NCI-H1105 treated with DMSO at 0.1 percent for 48 hours (cell line): ENCODE measurements at places on chromosomes 5 and 9.
A peak's percentile ranks its signal among the peaks of the same experiment; 100 is the strongest.

- no peak for DNase-seq
These were observed 224.8 kb downstream of the MEF2C start for GRCh38 chr5:88657906-88658775.

- DNase-seq, result no peak
These were observed 126.2 kb upstream of the PCA3 start for GRCh38 chr9:76638001-76638400.

GRCh38 chr9:137029058-137029936 lies 1.3 kb upstream of the ABCA2 start:
- peak; percentile 8 for DNase-seq

- no peak for DNase-seq
These were observed 119.0 kb downstream of the ENTREP1 start for GRCh38 chr9:69444021-69444420.

GRCh38 chr5:177363565-177363964 lies 5.8 kb downstream of the RGS14 start:
- no peak for DNase-seq

- DNase-seq, result no peak
These were observed 9.5 kb downstream of the OTP start for GRCh38 chr5:77628840-77629508.

GRCh38 chr9:79352322-79352721 lies 219.4 kb upstream of the TLE4 start:
- DNase-seq, result no peak

DNA sequence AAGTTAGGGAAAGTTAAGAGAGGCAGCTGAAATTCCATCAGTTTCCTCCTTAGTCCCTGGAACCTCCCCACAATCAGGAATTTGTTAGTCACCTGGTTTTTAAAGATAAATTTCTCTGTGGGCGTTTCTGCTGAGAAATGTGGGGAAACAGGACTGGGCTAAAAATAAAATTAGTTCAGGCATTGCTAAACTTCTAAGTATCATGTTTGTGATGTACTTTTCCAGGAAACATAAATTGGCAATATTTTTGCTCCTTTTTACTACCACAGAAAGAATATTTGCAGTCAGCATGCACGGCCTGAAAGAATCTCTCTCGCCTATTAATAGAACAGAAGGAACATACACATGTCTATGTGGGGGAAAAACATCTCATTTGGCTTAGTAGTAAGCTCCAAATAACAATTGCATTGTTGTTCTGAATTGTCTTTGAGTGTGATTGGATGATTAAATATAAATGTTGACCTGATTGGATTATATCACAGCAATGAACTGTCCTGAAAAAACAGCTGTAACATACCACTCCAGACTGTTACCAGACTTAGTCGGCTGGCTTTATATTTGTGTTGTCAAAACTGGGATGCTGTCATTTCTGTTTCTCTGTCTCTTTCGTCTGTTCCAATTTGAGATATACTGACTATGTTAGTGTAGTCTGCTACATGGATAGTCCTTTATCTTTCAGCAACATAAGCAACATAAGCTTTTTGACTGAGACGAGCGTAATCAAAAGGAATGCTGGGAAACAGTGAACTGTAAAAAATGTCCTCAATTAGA lies 12.9 kb downstream of the TJP2 start:
- no peak for DNase-seq

- no peak for DNase-seq
These were observed 1.8 kb downstream of the EEIG1 start for GRCh38 chr9:127979015-127979332.

DNA sequence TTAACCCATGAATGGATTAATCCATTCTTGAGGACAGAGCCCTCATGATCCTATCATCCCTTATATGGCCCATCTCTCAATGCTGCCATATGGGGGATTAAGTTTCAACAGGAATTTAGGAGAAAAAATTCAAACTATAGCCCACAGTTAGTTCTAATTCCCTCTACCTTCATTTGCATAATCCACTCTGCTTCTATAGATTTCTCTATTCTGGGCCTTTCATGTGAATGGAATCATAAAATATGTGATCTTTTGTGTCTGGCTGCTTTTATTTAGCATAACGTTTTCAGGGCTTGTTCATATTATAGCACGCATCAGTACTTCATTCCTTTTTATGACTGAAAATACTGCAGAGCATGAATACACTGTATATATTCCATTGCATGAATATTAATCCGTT lies 55.4 kb downstream of the CTSL start:
- DNase-seq, result no peak

- no peak for DNase-seq
These were observed 74.1 kb downstream of the SERINC5 start for GRCh38 chr5:80181618-80182211.

- no peak for DNase-seq
These were observed 523.6 kb upstream of the WWC1 start for GRCh38 chr5:167767795-167768194.

GRCh38 chr5:55577353-55578060 lies 42.7 kb upstream of the PLPP1 start:
- peak; percentile 51 for DNase-seq

DNA sequence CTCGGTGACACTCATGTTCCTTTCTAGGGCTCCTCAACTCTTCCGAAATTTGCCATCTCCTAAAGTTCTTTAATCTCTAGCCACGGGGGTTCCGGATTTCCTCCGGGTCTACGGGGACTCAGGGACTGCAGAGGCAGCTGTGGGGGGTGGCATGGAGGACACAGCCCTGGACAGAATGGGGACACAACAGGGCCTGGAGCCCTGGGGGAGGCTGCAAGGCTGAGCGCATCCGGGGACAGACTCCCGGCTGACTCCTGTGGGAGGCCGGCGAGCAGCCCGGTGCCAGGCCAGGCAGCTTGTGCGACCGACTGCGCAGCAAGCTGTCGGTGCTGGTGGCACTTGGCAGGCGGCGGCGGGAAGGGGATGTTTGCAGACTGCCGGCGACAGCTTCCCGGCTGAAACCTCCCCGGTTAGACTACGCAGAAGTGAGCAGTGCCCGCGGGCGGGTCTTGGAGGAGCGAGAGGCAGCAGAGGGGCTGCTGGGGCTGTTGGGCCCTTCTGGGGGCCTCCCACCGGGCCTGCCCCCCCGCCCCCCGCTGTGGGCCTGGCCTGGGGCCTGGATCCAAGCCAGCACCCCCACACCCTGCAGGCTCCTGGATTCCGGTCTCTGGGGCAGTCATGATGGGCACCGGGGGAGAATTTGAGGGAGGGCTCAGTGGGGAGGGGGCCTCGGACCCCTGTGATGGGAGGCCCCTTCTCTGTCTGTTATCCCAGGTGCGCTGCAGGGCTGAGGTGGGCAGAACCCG lies 28.7 kb upstream of the UBAC1 start:
- no peak for DNase-seq

DNA sequence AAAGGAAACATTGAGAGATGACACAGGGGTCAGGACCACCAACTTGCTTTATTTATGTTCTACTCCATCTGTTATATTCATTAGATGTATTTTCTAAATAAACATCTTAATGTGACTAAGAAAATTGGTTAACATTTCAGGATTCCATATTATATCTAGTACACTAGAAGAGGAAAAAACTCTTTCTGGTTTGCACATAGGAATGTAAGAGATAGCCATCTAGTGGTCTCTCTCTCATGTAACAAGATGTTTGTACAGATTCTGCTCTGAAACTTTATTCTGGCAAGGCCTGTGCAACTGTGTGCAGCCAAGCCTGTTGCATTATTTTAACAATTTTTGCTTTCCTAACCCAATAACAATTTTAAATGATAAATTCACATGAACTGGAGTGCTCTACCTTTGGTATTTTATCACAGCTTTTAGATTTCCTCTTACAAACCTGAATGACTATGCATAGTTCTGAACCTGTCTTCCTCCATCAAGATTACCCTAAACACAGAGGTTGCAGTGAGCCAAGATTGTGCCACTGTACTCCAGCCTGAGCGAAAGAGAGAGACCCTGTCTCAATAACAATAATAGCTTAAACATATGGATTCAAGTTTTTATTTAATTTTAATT lies 148.2 kb downstream of the GIN1 start:
- peak; percentile 21 for DNase-seq

DNA sequence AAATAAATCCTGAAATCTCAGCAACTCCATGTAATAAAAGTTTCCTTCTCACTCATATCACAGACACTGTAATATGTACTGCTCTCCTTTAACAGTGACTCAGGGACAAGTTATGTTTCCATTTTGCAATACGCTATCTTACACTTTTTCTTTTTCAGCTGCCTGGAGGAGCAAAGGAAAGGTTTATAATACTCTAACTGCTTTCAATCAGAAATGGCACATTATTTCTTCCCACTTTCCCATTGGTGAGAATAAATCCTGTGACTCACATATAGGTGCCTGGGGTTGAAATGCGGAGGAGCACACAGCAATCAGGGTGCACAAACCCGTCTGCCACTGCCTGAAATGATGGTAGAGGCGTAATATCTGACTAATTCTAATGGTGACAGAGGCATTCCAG lies 186.6 kb downstream of the HINT1 start:
- DNase-seq, result no peak

GRCh38 chr9:126053913-126054312 lies 272.7 kb upstream of the MVB12B start:
- no peak for DNase-seq

GRCh38 chr9:124395826-124396225 lies 19.4 kb downstream of the PSMB7 start:
- DNase-seq, result no peak

GRCh38 chr5:91484662-91485061 lies 101.5 kb upstream of the ARRDC3 start:
- no peak for DNase-seq

- DNase-seq, result no peak
These were observed 52.4 kb downstream of the USP20 start for GRCh38 chr9:129887334-129888292.

- no peak for DNase-seq
These were observed 46.8 kb upstream of the CLPTM1L start for GRCh38 chr5:1391691-1392090.

GRCh38 chr9:89635816-89636215 lies 31.0 kb downstream of the GADD45G start:
- DNase-seq, result peak; percentile 51

GRCh38 chr5:166166071-166166470 lies 2125.4 kb upstream of the WWC1 start:
- no peak for DNase-seq

GRCh38 chr5:172910828-172911627 lies 48.2 kb upstream of the RPL26L1 start:
- no peak for DNase-seq

- peak; percentile 81 for DNase-seq
These were observed 3.8 kb upstream of the ORM1 start for GRCh38 chr9:114319147-114319546.

DNA sequence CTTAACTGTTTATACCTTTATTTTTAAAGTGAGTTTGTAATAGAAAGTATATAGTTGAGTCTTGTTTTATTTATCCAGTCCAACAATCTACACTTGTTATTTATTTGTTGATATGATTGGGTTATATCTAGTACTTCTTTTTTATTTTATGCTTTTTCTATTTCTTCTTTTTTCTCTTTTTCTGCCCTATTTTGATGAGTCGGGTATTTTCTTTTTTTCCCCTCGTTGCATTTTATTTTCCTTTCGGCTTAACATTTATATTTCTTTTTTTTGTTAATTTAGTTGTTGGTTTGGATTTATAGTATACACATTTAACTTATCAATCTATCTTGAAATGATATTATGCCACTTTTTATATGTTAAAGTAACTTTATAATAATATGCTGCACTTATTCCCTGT lies 111.7 kb upstream of the IZUMO3 start:
- no peak for DNase-seq

DNA sequence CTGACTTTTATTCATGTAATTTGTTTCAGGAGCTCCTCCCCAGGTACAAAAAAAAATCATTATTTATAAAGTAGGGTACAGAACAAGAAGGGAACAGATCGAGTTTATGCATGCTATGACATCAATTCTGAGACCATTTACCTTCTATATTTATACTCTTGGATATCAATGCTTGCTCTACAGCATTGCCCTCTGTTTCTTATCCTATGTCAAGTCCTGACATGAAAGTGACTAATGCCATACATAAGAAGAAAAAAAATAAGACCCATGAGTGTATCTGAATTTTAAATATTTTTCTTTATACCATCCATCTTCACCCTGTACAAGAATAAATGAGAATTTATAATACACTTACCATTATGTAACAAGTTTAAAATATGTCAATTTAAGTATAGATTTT lies 2016.3 kb upstream of the CDH9 start:
- DNase-seq, result no peak

GRCh38 chr5:171308453-171309275 lies at the start of gene TLX3:
TLX3 (plus strand) TSS chr5:171309248; CDS start chr5:171309366, 118 bp downstream.
- no peak for DNase-seq

GRCh38 chr5:39526914-39527477 lies 102.2 kb upstream of the DAB2 start:
- no peak for DNase-seq

GRCh38 chr5:100306000-100306399 lies 229.2 kb upstream of the FAM174A start:
- DNase-seq, result no peak

- no peak for DNase-seq
These were observed 112.3 kb downstream of the SMARCA2 start for GRCh38 chr9:2127486-2127885.

GRCh38 chr9:111895996-111896941 lies at the start of gene UGCG:
UGCG (plus strand) TSS chr9:111896814; CDS start chr9:111897216, 402 bp downstream.
- DNase-seq, result peak; percentile 61

- peak; percentile 43 for DNase-seq
These were observed 10.2 kb downstream of the C9orf50 start for GRCh38 chr9:129610473-129611306.

DNA sequence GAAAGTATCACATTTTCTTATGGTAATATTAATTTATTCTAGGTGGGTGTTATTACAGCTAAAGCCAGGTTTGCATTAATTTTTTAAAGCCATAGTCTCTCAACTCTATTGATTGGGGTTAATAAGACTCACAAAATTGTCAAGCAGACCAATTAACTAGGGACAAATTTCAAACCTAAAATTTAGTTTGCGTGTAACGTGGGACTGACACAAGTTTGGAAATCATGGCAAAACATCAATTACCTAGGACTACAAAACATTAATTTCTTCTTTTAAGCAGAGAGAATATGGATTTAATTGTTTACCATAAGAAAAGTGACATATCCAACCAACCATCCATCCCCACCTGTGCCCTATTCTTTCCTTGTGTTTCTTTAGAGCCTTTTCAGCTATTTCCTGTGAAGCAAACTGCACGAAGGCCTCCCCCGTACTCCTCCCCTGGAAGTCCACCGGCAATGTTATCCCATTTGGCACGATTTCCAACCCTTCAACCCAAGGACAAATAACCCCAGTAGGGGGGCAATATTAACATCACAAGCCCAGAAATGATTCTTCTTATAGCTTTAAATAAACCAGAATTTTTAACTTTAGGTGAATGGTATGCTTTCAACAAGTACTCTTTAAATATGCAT lies 4.4 kb downstream of the HNRNPH1 start:
- no peak for DNase-seq
